Stimulated activated CD4-positive, alpha-beta T cell treated with anti-CD3 and anti-CD28 coated beads, Interleukin-12 subunit alpha, Interleukin-12 subunit beta, amount 100 ng/mL, for 4 hours (primary cell): ENCODE measurements at places on chromosomes 11 and 22.

GRCh38 chr11:117492578-117493251 is 165.1 kb downstream of the CEP164 start:
- no peak for DNase-seq

DNA sequence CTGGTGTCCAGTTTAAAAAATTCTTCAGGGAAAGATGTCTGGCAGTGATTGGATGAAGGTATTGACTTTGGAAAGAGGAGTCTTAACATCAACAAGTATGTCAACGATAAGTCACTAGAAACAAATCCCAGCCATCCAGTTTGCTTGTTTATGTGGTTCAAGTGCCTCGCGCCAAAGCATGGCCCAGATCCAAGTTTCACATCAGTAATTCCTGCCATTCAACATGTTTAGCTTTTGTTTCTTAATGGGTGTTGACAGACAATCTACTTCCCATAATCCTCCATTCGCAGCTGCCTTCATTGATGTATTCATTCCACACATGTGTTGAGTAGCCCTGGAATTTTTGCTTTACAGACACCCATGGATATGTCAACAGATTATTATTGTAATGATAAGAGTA is 77.8 kb downstream of the UBASH3B start:
- no peak for DNase-seq

GRCh38 chr11:110076371-110076965 is 16.7 kb upstream of the ZC3H12C start:
- no peak for DNase-seq

GRCh38 chr22:44455963-44456358 is 42.1 kb downstream of the RTL6 start:
- no peak for DNase-seq

DNA sequence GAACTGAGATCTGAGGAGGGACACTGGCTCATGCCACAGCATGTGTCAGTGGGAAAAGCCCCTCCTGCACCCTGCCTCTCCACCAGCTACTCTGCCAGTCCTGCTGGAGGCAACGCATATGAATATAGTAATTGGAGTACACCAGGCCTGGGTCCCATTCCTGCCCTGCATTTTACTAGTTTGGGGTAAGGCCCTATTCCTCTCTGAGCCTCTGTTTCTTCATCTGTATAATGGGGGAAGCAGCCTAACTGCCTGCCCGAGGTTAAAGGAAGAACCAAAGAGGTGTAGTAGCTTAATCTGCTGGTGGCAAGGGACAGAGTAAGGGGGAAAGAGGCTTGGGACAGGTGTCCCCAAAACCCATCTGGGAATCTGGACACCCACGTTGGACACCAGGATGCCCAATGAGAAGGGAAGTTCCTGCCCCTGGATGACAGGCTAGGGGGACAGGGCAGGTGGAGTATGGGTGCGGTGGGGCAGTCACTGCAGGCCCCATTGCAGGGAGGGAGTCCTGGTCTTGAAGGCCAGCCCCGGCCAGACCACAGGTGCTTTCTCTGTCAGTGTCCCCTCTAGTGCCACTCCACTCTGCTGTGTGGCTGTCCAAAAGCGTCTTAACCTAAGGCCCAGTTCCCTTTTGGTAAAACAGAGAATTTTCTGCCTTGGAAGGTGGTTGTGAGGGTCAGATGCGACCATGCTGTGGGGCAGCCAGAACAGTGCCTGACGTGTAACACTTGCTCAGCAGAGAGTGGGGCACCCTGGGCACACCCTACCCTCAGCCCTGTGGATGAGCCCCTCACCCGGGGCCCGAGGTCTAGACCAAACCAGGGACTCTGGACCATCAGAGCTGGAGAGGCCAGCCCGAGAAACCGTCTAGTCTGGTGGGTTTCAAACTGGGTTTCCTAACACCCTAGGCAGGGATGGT is 11.5 kb downstream of the TSKU start:
- no peak for DNase-seq

- no peak for DNase-seq
Measured at GRCh38 chr11:115333121-115333520, 171.1 kb downstream of the CADM1 start.

- DNase-seq = no peak
Measured at GRCh38 chr11:129959687-129960086, 42.9 kb downstream of the PRDM10 start.

DNA sequence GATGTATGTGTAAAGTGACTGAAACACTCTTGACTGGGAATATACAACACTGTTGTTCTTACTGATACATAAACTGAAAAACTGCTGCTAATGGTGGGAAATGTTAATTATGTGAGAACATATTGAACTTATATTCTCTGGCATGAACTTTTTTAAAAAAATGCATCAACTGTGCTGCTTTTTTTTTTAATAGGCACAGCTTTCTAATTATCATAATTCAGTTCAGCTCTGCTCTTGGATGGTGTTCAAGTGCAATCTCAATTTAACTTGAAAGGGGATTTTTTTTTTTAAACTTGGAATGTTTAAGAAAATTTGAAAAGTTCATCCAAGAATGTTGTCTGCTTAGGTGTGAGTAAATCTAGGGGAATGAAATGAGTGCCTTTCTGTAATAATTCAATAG is 5.2 kb downstream of the TEAD1 start:
- no peak for DNase-seq

DNA sequence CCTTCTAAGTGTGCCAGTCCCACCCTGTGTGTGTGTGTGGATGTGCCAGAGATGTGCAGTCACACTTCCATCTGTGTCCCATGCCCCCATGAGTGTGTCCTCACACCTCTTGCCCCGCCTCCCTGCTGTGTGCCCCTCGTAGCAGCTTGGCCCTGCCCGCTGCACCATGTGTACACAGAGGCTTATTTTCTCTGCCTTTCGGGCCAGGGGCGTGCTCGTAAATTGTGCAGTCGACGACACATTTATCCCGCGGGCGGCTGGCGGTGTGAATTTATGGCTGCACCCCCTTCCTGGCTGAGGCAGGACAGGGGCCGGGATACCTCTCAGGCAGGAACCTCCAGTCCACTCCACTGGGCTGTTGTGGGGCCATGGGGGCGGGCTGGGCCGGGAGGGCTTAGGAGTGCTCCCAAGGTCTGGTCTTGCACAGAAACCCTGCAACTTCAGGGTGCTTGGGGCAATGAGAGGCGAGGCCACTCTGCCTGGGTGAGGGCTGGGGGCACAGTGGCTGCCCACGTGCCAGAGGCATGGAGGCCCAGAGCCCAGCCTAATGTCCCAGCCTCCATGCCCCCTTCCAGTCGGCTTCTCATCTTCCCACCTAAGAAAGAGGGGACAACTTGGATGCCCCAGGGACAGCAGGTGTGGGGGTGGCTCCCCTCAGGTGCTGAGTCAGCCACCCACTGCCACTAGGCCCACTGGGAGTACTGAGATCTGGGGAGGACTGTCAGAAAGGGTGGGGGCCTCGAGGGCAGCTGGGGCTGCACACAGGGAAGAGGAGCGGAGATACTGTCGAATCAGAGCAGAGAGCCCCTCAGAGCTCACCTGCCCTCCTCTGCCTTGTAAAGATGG is 12.5 kb downstream of the GP1BB start:
- DNase-seq = no peak

- no peak for DNase-seq
Measured at GRCh38 chr22:31550871-31551370, 54.6 kb downstream of the SFI1 start.

DNA sequence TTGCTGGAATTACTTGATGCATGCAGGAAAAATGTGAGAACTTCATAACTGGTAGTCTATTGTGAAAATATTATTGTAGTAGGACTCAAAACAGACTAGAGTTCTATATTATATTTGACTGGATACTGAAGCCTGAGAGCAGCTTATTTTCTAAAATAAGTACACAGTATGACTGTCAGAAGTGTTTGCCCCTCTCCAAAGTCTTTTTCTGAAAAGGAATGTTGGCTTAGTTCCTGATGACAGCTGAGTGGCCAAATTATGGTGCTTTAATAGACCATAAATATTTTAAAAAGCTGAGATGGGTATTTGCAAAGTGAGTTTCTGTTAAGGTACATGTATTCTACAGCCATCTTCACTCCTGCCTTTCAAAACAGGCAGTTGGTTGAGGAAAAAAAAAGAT is 13.1 kb downstream of the ZBED5 start:
- no peak for DNase-seq

DNA sequence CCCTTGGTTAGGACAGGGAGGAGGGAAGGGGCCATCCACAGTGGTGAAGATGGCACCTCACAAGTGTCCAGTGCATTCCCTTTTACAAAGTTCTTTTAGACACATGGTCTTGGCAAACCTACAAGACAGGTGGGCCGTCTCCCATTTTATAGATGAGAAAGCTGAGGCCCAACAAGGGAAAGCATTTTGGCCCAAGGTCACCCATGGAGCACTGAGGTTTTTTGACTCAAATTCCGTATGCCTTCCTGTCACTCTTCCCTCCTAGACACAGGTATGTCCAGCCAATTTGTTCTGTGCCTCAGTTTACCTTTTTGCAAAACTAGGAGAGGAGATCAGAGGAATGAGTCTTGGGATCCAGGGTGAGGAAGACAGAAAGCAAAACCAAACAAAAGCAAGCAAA is 1.2 kb downstream of the C1QTNF4 start:
- no peak for DNase-seq

DNA sequence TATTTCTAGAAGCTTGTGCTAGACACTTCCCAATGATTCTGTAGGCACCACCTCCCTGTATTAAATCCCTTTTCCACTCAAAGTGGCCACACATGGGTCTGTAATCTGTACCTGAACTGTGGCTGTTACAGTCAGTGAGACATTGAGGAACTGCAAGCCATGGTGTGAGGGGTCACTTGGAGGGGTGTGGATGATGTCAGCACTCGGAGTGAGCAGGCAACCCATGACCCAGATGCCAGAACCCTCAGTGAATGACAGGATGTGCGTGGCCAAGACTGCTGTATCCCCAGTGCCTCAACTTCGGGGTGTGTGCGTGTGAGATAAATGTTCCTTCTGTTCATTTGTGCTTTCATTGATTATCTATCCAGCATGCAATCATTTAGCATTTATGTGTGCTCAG is 14.7 kb upstream of the SHANK3 start:
- no peak for DNase-seq

DNA sequence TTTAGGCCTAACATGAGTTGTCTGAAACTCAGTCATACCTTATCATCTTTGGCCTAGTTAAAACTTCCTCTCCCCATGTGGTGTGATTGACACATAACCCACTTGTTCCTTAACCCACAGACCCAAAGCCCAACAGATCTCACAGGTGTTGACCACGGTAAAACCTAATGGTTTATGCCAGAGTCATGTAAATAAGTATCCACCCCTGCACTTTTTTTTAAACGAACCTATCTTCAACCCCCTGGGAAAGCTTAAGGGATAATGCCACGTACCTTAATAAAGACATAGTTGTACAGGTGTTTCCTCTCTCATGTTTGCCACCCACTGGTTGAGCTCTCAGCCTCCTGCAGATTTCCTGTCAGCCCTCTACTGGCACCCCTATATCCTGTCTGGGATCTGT is 709.3 kb upstream of the CCDC179 start:
- DNase-seq = no peak

- no peak for DNase-seq
Measured at GRCh38 chr11:118410055-118410745, 8.8 kb downstream of the ATP5MG start.
